ENCODE measurements at places on chromosomes 2 and 18. TPM values are rescaled to one million over a fixed set of nuclear protein-coding genes. Genes with fewer than 3 reads are reported as not detected.

Gene TNFRSF11A
- 0.56 TPM for total RNA-seq

Gene ADD2
- 1.1 TPM for total RNA-seq

Gene MATN3
- not detected for total RNA-seq

Gene FSIP2
- total RNA-seq: 0.28 TPM

DNA sequence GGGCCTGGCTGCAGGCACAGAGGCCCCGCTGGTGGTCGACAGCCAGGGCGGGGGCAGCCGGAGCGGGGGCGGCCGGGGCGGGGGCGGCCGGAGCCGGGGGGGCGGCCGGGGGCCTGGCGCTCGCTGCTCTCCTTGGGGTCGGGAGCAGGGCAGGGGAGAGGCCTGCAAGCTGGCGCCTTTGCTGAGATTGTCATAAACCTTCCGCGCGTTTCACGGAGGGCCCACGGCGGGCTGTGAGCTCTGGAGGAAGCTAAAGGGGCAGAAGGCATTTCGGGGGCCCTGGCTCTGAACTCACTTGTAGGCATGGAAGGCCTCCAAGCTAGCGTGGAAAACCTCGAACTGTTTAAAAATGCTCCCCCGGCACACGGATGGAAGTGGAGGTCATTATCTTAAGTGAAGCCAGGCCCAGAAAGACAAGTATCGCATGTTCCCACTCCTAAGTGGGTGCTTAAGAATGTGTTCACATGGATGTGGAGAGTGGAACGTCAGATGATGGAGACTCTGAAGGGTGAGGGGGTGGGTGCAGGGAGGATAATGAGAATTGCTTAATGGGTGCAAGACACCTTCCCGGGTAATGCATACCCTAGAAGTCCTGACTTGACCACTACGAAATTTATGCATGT is 629 bp downstream of the PRELID3A start:
- H3K36me3 ChIP-seq: no peaks in the 10 kb centered on the region
- H3K27me3 ChIP-seq: no peaks in the 10 kb centered on the region
- peaks cover 21% of the 10 kb centered on the region for H3K4me1 ChIP-seq
- no peak for DNase-seq

DNA sequence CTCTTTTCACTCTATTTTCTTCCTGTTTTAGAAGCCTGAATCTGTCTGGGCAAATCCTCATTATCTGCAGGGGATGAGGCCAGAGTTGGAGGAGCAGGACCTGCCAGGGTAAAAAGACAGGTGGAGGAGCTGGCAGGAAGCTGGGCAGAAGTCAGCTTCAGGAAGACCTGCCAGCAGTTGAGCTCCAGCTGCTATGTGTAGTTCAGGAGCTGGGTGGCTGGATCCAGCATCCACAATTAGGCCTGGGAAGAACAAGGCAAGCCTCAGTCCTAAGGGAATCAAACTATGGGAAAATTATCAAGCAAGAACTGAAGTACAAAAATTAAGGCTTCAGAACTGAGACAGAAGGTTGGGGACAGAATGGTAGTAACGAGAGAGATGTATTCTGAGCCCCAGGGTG is 174.0 kb downstream of the MREG start:
- H3K27me3 ChIP-seq: no peaks in the 10 kb centered on the region
- no peak for DNase-seq

DNA sequence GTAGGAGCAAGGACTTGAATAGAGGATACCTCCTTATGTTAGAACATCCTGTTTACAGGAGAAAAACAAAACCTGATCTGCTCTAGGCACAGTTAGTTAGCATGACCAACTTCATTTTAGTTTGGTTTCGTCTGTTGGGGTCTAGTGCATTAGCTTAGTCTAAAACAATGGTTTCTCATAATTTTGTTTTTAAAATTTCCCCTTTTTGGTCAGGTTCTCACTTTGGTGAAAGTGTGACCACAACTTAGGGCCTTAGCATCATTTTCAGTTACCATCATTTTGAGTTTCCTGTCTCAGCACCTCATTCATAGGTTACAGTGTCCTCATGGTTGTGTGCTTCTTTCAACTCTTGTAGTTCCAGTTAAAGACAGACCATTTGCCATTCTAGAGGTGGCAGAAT is 1277.0 kb upstream of the SLC39A10 start:
- no peak overlapping the region for H3K4me3 ChIP-seq
- H3K27me3 ChIP-seq: no peaks in the 10 kb centered on the region
- DNase-seq: no peak
- no peak overlapping the region for H3K27ac ChIP-seq

GRCh38 chr2:181281206-181281832 is 175.9 kb upstream of the ITGA4 start:
- H3K4me1 ChIP-seq: no peaks in the 10 kb centered on the region
- no peak overlapping the region for H3K4me3 ChIP-seq
- no peak overlapping the region for H3K27ac ChIP-seq
- DNase-seq: no peak
- H3K27me3 ChIP-seq: no peaks in the 10 kb centered on the region
- H3K36me3 ChIP-seq: no peaks in the 10 kb centered on the region

DNA sequence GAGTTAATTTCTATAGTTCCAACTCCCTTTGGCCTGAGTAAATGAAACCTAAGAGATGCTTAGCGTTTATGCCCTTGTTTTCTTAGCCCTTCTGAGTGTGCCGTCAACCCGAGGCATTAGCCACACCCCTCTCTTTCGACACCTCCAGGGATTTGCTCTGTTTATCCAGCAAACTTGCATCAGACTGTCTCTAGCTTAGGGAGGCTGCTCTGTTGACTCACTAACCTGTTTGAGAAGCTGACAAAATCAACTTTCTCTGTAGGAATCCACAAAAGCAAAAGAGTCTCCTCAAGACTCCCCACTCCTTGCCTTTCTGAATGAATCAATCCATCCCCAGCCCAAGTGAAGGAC is 317.6 kb downstream of the TNS1 start:
- no peak overlapping the region for H3K27ac ChIP-seq
- H3K27me3 ChIP-seq: no peaks in the 10 kb centered on the region
- peak; percentile 80 for DNase-seq
- H3K36me3 ChIP-seq: no peaks in the 10 kb centered on the region
- no peak overlapping the region for H3K4me3 ChIP-seq

GRCh38 chr2:236654496-236654895 is 84.9 kb downstream of the ACKR3 start:
- no peaks in the 10 kb centered on the region for H3K4me1 ChIP-seq
- no peak overlapping the region for H3K4me3 ChIP-seq
- DNase-seq: peak; percentile 51
- H3K27ac ChIP-seq: no peak overlapping the region
- H3K36me3 ChIP-seq: no peaks in the 10 kb centered on the region

GRCh38 chr2:24050041-24050979 is 769 bp downstream of the FKBP1B start:
- no peaks in the 10 kb centered on the region for H3K27me3 ChIP-seq
- no peaks in the 10 kb centered on the region for H3K4me1 ChIP-seq
- H3K36me3 ChIP-seq: no peaks in the 10 kb centered on the region

DNA sequence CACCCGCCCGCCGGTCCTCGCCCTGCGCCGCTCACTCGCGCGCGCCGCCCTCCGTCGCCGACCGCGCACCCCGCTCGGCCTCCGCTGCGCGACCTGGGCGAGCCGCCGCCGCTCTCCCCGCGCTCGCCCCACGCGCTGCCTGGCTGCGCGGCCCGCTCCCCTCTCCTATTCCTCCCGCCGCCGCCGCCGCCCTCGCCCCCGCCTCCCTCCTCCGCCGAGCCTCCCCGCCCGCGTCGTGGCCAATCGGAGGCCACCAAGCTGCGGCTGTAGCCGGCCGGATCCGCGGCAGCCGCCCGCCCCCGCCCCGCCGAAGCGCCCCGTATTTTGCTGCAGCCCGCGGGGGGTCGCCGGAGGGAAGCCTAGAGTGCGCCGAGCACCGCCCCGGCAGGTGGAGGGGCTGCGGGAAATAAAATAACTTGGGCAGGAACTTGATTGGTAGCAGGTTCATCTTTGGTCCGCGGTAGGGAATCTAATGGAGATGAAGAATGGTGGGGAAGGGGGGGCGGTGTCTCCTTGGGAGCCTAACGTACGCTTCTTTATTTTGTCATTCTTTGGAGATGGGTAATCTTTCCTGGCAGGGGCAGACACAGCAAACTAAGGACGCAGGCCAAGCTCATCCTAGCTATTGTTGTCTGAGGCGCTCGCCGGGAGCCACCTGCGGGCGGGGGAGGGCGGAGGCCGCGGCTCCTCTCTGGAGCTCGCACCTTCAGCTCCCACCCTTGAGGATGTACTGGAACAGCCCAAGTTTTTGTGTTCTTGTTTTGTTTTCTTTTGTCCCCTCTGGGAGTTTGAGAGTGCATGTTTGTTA is 1.1 kb upstream of the CDH2 start:
- no peak for DNase-seq
- H3K27ac ChIP-seq: peak overlapping the region; percentile 89
- H3K27me3 ChIP-seq: no peaks in the 10 kb centered on the region

All from right atrium auricular region (tissue), 2 donors.